ENCODE measurements at places on chromosomes 11 and 22.

GRCh38 chr22:43293259-43293654 is 49.9 kb downstream of the SCUBE1 start:
- no peak for DNase-seq

GRCh38 chr11:112613051-112613972 is 347.9 kb upstream of the NCAM1 start:
- DNase-seq: no peak

DNA sequence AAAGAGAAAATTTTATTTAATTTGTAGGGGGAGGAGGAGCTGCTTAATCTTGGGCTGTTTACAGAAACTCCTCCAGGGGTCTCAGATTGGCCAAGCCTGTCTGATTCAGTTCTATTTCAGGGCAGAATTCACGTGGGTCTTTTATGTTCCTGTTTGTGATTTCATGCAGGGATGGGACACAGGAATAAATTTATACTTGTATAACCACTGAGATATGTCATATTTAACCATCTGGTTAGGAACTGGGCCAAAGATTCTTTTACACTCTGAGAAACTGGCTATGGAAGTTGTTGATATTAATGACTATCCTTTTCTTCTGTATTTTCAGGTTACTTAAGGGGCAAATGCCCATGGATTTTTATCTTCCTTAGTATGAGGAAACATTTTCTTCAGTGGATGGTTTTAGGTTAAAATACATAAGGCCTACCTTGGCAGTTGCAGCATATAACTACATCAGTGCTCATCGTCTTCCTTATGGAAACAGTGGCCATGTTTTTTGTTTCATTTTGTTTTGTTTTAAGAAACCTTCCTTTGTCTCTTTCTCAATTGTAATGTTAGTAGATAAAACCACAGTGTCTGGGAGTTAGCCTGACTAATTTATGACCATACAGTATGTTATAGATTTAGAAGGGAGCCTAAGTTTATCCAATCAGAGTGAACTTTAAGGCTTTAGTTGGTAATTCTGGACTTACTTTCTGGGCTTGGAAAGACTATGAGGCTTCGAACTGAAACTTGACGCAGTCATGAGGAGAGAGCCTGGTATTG is 132.4 kb upstream of the ANO3 start:
- DNase-seq: no peak

GRCh38 chr11:71383461-71383860 is 64.7 kb downstream of the DHCR7 start:
- DNase-seq: no peak

GRCh38 chr11:20277014-20277413 is 86.5 kb upstream of the HTATIP2 start:
- DNase-seq: no peak

Measured in activated CD4-positive, alpha-beta T cell treated with anti-CD3 and anti-CD28 coated beads, Interleukin-10, Interleukin-2, amounts not matched to agents 100 ng/mL and 50 ng/mL, durations not matched to agents 16 hours and 8 hours (primary cell).